Stimulated activated naive CD4-positive, alpha-beta T cell treated with Interleukin-2 at 50 U/mL for 16 hours (primary cell): ENCODE measurements at places on chromosomes 12 and 14.
A peak's percentile ranks its signal among the peaks of the same experiment; 100 is the strongest.

- DNase-seq: no peak
Observed at GRCh38 chr12:22089486-22089885, 43.5 kb downstream of the CMAS start.

- no peak for DNase-seq
Observed at GRCh38 chr12:65039301-65039700, 81.8 kb downstream of the WIF1 start.

DNA sequence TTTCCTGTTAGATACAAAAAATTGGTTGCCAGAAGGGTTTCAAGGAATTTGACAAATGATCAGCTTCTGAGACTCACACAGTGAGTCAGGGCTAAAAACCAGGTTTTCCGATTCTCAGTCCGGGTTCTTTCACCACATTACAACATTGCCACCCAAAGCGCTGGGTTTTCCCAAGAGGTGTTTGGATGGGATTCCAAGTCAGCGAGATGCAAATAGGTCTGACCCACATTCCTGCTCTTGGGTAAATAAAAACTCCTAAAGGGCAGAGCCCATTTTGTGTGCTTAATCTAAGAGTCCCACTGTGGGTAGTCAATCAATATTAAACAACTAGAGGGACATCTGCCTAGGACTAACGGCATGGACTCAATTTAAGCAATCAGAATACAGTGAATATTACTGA, 5.4 kb upstream of the RIC8B start:
- DNase-seq: no peak

DNA sequence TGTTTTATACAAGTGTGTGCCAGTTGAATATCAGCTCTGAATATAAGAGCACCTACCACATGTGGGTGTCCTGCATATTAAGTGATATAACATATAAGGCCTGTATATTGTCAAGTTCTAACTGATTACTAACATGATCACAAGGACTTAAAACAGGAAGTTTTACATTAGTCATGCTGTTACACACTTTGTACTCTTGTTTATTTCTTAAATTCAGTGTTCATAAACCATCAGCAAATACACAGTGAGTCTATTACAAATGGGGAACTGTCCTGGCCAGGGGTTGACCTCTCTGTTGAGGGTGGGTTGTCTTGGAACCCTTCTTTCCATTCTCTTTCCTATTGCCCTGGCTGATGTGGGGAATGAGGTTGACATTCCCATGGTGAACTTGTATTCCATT, 19.1 kb downstream of the HELB start:
- DNase-seq: no peak

GRCh38 chr12:120960657-120961056, 17.7 kb upstream of the HNF1A start:
- no peak for DNase-seq

- no peak for DNase-seq
Observed at GRCh38 chr12:28710882-28711281, 438.2 kb upstream of the FAR2 start.

DNA sequence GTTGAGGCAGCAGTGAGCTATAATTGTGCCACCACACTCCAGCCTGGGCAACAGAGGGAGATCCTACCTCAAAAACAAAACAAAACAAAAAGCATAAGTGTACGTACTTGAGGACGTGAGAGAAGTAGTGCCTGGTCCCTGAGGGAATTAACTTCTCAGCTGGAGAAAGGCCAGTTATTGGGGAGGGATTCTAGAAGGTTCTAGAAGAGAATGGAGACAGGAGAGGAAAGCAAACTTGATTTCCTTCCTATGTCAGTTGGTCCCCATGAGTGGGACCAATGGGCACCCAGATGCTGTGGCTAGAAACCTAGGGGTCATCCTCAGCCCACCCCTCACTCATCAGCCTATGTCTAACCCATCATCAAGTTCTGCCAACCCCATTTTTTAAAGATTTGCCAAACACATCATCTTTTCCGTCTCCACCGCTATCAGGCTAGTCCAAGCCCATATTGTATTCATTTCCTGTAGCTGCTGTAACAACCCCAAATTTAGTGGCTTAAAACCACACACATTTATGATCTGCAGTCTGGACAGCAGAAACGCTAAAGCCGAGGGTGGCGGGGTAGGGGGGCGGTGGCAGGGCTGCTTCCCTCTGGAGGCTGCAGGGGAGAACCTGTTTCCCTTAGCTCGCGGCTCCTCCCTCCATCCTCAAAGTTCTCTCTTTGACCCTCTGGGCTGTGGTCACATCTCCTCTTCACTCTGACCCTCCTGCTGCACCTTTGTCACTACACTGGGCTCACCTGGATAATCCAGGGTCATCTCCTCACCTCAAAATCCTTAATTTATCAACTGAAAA, 7.2 kb upstream of the RBM19 start:
- no peak for DNase-seq

DNA sequence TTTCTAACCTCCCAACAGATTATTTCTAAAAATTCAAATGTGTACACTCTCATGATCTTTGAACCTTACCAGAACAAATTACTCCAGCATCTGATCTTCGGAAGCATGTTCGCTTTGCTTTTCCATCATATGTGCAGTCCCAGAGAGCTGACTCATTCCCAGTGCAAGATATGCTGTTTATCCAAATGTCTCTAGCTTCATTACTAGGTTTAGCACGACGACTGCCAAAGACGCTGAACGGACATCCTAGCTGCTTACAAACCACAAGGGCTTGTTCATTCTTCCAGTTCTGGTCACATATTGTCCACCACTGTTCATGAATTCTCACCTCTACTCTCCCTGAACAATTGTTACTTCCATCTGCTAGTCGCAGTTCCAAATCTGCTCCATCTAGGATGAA, 40.5 kb downstream of the CD163L1 start:
- DNase-seq: no peak

DNA sequence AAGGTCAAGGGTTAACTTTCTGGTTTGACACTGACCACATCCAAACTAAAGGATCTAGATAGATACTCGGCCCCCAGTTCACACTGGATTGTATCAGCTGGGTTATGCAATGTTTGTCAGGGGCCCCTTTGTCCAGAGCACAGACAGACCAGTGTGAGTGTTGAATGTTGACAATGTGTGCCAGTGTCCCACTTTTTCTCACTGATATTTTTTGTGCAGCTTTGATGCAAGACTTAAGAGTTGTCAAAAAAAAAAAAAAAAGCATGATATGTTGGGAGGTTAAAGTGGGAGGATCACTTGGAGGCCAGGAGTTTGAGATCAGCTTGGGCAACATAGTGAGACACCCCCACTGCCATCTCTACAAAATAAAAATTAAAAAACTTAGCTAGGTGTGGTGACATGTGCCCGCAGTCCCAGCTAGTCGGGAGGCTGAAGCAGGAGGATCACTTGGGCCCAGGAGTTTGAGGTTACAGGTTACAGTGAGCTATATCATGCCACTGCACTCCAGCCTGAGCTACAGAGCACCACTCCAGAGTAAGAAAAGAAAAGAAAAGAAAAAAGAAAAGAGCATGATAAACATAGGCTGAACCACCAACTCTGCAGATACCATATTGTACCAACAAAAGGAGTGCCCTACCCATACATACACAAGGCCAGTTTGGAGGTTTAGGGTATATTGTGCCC, 97.5 kb downstream of the LGR5 start:
- no peak for DNase-seq

- peak; percentile 23 for DNase-seq
Observed at GRCh38 chr14:20614038-20614840, 23.1 kb upstream of the RNASE12 start.

DNA sequence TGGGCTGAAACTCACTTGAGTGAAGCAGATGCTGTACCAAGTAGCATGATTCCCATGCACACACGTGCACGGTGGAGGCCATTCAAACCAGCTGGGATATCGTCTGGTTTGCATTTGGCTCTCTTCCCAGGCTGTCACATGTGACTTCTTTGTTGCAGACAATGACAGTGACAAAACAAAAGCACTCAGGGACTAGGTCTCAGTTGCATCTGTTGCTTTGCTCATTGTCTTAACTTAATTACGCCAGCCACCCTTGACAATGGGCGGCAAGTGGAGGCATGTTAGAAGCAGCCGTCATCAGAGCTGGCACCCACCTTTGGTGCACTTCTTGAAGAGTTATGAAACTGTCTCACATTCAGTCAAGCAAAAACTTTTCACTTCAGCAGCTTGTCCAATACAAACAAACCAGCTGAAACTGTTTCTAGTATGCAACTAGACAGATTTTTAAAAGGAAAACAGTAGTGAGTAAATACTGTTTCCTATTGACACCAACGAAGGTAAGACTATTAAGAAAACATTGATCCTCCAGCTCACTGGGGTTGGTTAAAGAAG, 74.3 kb downstream of the IGF1 start:
- DNase-seq: no peak

DNA sequence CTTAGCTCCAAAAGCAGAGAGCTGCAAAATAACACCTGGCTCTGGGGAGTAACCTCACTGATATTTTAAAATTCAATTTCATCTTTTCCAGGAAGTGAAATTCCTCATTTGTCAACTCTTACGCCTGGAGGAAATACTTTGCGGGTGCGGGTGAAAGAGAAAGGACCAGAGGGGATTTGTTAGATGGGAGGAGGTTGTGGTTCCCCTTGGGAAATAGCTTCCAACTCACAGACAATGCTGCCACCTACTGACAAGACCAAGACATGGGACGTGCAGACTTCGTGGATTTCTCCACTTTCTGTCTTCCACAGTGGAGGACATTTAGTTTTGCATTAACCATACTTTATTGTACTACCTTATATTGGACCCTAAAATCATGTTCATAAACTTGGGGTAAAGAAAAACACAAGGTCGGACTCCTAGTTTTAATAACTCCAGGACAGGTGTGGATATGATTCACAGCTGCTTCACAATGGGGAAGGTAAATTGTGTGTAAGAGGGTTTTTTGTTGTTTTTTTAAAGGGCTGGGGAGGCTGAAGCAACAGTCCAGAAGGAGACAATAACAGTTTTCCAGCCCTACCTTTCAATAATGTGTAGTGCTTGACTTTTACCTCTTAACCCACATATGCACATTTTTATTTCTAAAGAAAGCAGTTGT, 10.8 kb downstream of the FBXL14 start:
- DNase-seq: peak; percentile 53

DNA sequence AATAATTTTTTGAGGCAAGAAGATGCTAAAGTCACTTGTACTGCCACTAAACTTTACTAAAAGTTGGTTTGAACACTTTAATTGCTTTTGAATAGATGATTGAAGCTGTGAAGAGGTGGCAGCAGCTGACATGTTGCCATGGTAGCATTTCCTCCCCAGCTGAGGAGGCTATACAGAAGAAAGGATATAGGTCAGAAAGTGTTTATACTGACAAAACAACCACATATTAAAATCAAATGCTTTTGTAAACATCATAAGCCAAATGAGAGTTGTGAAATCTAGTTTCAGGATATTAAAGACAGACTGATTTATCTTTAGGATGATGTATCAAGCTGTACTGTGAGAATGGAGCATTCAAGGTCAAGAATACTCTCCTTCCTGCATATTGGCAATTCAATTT, 41.7 kb downstream of the TSPAN19 start:
- DNase-seq: no peak

GRCh38 chr12:125470838-125471783, 405.9 kb downstream of the AACS start:
- DNase-seq: no peak

- no peak for DNase-seq
Observed at GRCh38 chr14:90449411-90449810, 52.6 kb downstream of the CALM1 start.

- DNase-seq: no peak
Observed at GRCh38 chr12:49809906-49810389, 18.3 kb downstream of the NCKAP5L start.

DNA sequence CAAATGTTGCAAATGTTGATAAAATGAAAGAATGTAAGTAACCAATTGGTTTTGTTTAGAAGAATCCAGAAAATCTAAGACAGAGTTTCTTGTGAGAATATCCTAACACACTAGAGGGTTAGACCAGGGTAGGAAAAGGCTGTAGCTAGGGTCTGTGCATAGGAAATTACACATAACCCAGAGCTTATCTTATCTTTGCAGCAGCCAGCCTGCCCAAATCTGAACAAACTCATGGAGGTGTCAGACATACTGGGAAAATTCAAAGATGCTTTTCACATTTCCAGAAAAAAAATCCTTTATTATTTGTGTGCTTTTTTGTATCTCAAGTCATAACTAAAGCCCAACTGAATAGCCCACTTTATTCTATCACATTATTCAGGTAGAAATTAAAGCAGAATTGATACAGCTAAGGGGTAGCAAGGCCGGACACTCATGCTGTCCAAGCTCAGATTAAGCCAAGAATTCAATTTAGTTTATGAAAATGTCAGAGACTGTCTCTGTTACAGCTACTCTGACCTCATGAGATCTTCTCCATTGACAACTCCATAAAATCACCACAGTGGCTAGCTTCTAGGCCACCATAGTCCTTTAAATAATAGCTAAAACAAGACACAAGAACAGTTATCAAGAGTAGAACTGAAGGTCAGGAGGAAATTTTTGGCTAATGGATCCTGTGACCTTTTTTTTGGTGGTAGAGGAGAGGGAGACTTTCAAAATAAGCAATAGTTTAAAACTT, 169.6 kb upstream of the RASSF8 start:
- DNase-seq: no peak

DNA sequence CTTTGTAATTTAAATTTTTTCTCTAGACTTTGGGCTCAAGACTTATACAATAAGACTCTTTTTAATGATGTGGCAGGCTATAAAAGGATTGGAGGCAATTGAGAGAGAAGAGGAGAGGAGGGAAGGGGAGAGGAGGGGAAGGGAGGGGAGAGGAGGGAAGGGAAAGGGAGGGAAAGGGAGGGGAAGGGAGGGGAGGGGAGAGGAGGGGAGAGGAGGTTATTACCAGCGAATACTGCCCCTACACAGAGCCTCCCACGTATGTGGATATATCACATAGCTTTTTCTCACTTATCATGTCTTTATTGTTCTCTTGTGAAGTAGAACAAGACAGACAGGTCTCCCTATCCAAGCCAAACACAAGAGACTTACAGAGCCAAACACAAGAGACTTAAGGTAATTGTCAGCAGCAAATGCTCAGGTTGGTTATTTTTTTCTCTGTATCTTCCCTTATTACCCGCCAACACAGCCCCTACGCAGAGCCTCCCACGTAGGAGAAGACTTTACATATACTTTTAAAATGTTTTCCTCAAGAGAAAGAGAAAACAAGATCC, 63.1 kb downstream of the DRAM1 start:
- no peak for DNase-seq
